ENCODE measurements at places on chromosomes 7 and 10.

- DNase-seq: no peak
These were observed 440.4 kb downstream of the PLXNA4 start for GRCh38 chr7:132135746-132136385.

- no peak for DNase-seq
These were observed 65.5 kb downstream of the C10orf143 start for GRCh38 chr10:130045091-130045652.

- no peak for DNase-seq
These were observed 173.5 kb downstream of the TSPAN12 start for GRCh38 chr7:120684463-120684862.

DNA sequence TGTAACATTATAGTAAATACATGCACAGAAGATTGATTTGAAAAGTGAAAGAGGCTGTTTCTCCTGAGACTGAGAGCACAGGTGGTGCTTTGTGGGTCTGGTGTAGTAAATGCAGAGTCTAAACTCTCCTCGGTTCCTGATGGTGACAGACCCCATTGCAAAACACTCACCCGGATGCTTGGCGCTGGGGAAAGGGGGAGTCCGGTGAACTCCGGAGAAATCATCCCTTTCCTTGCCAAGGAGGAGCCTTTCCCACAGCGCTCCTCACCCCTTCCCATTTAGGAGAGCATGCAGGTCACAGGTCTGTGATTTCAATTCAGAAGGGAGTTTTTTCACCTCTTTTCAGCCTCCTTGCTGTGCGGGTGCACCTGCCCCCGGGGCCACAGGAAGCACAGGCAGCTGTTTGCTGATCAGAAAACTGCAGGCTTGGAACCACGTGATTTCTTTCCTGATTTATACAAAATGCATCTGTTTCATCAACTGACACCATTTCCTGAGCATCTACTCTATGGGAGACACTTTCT, 75.6 kb upstream of the LYZL2 start:
- no peak for DNase-seq

GRCh38 chr7:130987092-130987491, 253.1 kb upstream of the KLF14 start:
- DNase-seq: no peak

GRCh38 chr7:32142649-32143048, 72.4 kb upstream of the PDE1C start:
- DNase-seq: no peak

DNA sequence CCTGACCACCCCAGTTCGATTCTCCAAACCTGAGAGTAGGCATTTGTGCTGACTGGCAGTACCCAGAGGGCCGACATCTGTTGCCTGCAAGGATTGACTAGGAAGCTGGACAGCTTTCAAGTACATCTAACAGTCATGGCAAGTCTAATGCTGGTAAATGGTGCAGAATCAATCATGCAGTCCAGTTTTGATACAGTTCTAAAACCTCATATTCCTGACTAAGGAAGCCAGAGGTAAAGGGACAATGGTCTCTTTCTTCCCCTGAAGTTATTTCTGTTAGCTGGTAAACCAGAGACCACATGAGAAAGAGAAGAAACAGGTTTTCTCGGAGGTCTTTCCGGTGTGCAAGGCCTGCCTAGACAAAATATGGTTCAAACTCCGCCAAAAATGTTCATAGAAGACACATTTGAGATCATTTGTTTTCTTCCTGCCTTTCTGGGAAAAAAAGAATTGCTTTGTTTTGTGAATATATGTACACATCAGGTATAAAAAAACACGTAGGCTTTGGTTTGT, 97.1 kb downstream of the WDR37 start:
- no peak for DNase-seq

DNA sequence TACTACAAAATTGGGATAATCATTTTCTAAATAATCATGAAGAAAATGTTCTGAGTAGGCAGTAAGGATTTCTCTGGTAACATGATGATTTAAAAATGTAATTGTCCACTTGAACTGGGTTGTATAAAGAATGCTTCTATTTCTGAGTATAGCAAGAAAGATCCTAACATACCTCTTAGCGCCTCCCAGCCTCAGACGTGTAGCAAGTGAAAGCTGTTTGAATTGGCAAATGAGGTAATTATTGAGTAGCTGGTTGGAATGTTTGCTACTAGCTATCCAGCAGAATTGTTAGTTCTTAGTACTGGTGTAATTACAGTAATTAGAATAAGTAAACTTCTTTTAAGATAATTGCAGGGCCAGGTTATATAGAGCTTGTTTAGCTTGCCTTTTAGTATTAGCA, 47.9 kb downstream of the SEPTIN7 start:
- DNase-seq: peak; percentile 87

- no peak for DNase-seq
These were observed 527 bp downstream of the HOXA1 start for GRCh38 chr7:27095050-27095896.

- no peak for DNase-seq
These were observed 765 bp downstream of the CCAR1 start for GRCh38 chr10:68721673-68722335.

DNA sequence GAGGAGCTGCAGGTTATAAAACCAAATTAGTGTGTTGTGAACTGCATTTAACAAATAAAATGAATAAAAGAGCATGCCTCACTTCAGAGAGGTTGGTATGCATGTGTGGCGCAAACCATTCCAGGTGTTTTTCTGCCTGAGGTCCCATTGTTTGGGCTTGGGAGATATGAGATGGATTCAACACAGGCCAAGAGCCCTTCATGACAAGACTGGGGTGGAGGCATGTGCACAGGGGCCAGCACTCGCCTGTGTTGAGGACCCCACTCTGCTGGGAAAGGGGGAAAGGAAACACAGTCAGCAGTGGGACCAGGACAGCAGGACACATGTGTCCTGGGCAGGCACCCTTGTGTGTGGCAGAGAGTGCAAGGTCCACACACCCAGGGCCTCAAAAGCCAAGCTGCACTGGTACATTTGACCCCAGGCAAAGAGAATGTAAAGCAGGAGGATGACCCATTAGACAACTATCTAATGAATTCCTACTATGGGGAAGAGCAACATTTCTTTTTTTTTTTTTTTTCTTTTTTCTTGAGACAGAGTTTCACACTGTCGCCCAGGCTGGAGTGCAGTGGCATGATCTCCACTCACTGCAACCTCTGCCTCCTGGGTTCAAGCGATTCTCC, 9.2 kb upstream of the SLC18A3 start:
- DNase-seq: no peak

DNA sequence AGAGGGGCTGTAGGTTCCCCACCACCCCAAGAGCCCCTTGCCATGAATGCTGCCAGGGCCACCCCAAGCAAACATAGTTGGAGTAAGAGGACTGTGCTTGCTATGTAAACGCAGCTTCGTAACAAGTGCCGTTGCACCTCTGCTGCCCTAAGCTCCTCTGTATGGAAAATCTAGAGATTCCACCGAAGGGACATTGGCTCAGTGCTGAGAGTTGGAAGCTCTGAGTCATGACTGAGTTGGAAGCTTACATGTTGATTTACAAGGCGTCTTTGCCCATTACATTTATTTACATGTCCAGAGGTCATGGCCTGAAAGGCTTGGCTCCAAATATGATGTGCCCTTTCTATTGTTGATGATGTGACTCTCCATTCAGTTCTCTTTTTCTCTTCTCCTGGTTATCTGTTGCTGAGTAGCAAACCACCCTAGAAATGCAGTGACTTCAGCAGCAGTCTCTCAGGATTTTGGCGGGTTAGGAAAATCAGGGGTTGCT, 233.1 kb upstream of the TCF7L2 start:
- DNase-seq: no peak
